LoVo (cell line): ENCODE measurements at places on chromosomes 11 and 22.

GRCh38 chr22:40410731-40411505 lies 40.5 kb downstream of the SGSM3 start:
- DNase-seq: no peak

DNA sequence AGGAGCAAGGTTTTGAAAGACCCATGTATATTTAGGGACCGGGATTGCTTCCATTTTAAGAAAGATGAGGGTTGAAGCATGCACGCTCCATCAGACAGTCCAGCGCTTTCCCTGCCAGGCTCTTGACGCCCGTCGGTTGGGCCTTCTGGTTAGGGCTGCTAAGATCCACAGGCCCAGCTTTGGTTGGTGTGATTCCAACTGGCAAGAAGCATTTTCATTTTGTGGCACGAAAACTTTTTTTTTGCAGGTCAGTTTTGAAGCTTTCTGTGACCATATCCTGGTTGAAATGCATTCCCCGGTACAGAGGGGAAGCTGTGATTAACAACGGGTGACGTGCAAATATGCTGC lies 34.3 kb upstream of the MPPED1 start:
- no peak for DNase-seq

DNA sequence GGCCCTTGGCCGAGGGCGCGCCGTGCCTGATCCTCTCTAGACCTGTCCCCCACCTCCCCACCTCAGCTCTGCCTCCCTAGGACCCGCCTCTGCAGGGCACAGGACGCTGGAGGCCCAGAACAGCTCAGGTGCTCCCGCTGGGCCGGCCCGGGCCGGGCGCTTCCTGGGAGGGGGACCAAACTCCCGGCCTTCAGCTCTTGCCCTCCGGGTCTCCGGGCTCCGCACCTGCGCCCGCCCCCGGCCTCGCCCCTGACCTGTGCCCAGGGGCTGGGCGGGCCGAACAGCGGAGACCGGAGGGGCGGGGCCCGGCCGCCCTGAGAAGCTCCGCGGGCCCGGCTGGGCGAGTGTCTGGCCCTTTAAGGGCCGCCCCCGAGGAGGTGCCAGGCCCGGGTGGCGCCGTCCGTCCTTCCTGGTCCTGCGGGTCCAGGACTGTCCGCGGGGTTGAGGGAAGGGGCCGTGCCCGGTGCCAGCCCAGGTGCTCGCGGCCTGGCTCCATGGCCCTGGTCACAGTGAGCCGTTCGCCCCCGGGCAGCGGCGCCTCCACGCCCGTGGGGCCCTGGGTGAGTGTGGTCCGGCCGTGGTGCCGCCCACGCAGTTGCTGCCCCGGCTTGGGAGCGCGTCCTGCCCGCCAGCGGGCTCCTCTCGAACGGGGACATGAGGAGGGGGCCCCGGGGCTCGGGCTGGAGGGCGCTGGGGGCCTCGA lies at the start of gene SSH3:
Gene SSH3, plus strand, starts transcription at position 399 of the 703 bp plus-strand sequence. Its CDS starts 96 bp downstream, at position 495.
- DNase-seq: peak; percentile 91

DNA sequence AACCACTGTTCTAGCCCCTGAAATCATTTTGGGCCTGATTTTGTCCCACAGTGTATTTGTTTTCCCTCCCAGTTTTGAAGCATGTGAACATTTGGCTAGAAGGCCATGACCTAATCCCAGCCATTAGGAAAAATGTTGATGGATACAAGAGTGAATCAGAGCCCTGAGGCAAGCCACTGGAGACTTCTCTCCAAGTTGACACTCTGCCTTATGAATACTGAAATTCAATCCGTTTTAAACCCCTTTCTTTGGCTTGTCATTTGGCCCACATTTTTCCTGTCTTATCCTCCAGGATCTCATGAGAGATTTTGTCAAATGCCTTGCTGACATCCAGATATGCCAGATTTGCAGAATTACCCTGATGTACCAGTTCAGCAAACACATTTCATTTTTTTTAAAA lies 158.8 kb downstream of the FAT3 start:
- DNase-seq: no peak

GRCh38 chr11:116333001-116333535 lies 439.7 kb downstream of the BUD13 start:
- DNase-seq: no peak

DNA sequence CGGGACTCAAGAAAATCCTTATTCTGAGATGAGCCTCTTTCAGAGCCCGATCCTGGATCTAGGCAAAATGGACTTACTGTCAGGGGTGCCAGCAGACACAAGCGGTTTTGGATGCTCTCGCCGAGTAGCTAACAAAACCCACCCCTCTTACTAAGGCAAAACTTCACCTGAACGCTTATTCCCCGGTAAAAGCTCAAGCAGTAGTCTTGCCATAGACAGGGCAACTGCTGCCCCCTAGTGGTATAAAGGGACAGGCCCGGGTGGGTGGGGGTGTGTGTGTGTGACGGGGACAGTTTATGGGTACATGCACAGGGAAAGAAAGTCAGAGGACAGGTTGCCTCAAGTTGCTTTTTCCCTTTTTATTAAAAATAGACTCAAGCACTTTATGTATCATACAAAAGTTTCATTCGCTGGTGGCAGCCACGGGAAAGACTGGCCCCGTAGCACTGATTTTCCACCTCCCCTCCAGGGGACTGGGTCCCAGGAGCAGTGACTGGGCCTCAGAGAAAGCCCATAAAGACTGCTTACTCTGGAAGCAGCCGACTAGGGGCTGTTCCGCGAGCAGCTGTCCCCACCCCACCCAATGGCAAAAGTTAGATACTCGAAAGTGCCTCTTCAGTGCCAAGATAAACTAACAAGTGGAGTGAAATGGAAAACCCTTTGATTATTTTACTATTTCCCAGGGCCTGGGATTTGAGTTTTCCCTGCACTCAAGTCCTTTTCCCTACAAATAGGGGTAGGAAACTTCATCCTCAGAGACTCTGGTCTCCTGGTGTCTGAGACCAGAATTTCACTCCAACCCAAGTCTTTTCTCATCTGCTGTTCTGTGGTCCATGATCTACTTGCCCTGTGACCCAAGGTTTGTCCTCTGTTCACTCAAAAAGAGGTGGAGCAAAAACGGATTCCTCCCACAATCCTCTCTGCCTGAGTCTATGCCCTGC lies 4.7 kb downstream of the YPEL4 start:
- peak; percentile 64 for DNase-seq

DNA sequence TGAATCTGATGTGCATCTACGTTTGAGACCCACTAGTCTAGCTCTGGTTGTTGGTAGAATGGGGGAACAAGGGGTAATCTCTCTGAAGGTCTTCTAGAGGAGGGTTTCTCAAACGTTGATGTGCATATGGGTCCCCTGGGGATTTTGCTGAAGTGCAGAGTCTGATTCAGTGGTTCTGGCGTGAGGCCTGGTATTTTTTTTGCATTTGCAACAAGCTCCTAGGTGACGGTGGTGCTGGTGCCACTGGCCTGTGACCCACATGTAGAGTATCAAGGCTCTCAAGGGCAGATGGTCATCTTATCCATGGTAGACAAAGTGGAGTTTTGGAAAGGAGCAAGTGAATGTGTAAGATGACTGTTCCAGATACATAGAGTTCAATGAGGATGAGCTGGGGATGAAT lies 97.1 kb downstream of the CEP164 start:
- DNase-seq: no peak

DNA sequence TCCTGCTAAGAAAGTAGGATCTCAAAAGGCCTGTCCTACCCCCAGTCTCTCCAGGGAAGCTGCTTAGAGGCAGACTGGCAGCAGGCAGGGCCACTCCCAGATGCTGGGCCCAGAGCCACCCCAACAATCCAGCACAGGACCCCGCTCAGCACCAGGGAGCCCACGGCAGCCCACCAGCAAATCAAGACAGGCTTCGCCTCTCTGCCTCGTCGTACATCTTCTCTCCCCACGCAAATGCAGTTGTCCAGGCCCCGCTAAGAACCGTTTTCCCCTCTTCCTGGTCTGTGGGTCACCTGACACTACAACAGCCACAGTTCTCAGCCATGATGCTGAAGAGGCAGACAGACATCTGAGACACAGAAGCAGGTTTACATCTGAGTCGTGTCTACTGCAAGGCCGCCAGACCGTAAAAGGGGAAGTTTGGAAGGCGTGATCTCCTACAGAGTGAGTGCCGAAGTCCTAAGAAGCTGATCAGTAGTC lies 51.1 kb downstream of the IGSF9B start:
- DNase-seq: no peak

DNA sequence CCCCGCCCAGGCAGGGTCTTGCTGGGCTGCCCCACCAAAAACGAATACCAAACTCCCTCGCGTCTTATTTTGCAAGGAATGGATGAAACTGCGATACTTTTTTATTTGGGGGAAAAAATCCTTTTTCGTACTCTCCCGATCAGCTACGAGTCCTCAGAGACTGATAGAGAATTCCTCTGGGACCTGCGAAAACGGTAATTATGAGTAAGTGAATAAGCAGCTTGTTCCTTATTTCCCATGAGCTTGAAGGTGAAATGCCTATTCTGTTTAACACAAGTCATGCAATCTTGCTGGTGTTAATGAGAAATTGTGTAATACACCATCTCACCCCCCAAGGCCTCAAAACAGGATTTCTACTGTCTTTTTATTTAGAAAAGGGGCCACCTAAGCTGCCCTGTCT lies 5.5 kb downstream of the GRK3 start:
- no peak for DNase-seq

DNA sequence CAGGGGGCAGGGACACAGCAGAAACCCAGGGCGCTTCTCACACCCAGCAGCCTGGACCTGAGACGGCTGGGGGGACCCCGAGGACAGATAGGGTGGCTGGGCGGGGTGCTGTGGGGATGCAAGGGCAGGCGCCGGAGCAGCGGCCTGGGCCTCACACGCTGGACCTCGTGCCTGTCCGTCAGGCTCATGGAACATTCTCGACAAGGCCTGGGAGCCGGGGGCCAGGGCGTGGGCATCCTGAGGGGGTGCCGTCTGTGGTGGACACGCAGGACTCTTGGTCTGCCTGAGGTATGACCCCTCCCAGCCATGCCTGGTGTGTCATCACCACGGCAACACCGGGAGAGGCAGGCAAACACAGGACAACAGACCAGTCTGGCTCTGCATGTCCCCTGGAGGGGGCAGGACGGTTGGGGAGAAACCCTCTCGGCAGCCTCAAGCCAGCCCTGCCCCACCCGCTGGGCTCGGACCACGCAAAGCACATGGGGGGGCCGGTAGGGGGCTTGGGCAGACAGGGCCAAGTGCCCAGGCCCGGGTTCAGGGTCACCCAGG lies 21.4 kb downstream of the MRPL23 start:
- no peak for DNase-seq

DNA sequence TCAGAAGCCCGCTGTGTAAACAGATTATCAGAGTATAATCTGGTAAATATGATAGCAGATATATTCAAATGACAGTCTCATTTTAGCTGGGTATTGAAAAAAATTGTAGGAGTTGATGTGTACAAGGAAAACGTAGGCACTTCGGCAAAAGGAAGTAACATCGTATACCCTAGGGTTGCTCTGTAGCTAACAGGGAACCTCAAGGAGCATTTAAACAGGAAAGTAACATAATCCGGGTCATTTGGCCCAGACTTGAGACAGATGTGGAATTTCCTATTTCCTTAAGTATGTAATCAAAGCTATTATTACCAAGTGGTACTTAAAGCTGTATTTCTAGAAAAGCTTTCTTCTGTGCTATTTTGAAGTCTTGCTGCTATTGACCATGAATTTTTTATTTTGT lies 215.6 kb downstream of the DDX10 start:
- no peak for DNase-seq

DNA sequence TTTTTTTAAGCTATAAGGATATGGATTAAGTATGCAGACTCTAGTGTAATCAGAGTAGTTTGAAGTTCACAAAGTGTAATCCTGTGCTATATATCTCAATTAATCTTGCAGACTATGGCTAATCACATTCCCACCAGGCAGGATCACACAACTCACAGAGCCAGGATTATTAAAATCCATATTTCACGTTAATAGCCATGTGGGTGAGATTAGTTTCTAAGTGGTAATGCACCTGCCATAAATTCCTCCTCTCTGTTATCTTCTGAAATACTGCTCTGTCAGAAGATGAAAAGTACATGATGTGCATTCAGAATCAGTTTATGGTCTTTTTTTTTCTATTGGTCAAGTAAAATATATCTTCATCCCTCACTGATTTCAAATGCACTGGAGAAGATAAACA lies 686.1 kb downstream of the CNTN5 start:
- no peak for DNase-seq

- no peak for DNase-seq
Observed at GRCh38 chr22:22161924-22162851, 82.4 kb upstream of the VPREB1 start.

DNA sequence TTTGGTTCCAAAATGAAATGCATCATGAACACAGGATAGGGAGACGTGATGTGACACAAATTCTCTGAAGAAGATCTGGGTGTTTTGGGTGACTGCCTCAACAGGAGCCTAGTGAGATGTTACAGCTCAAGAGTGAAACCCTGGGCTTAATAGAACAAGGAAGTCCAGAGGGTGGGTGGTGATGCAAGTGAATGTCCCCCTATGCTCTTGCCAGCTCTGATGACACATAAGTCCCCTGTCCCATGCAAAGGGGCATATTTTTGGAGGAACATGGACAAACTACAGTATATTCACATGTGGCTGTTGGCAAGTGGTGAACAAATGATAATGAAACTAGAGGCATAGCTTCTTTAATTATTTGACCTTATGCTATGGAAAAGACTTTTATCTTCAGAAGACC lies 9.2 kb downstream of the CRTAM start:
- no peak for DNase-seq

- DNase-seq: no peak
Observed at GRCh38 chr11:110028921-110029320, 64.3 kb upstream of the ZC3H12C start.

DNA sequence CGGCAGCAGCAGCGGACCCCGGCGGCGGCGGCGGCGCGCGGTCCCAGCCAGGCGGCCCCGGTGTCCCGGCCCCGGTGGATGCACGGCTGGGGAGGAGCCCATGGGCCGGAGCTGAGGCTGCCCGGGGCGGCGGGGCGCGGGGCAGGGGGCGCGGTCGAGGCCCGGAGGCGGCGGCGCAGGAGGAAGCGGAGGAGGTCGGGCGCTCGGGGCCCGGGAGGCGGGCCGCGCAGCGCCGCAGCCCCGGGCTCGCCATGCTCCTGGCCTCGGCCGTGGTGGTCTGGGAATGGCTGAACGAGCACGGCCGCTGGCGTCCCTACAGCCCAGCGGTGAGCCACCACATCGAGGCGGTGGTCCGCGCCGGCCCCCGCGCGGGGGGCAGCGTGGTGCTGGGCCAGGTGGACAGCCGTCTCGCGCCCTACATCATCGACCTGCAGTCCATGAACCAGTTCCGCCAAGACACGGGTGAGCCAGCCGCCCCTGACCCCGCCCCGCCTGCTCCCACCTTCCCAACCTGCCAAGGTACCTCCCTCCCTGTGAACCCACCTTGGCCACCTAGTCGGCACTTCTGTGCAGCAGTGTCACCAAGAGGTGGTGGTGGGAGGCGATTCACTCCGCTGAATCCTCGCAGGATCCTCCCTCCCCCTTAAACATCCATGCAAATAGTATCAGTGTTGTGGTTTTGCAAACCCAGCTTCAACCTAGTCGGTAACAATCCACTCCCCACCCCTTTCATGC lies 580 bp downstream of the DTX4 start:
- DNase-seq: peak; percentile 27
